Neural crest cell (in vitro differentiated cells): ENCODE measurements at places on chromosomes 13 and 19. TPM values are rescaled to one million over a fixed set of nuclear protein-coding genes. Genes with fewer than 3 reads are reported as not detected.
A peak's percentile ranks its signal among the peaks of the same experiment; 100 is the strongest.

GRCh38 chr19:50312967-50313811 lies 16.0 kb downstream of the KCNC3 start:
- peak overlapping the region; percentile 65 for H3K4me3 ChIP-seq
- H3K27me3 ChIP-seq: peaks cover 88% of the 10 kb centered on the region
- H3K27ac ChIP-seq: no peak overlapping the region

DNA sequence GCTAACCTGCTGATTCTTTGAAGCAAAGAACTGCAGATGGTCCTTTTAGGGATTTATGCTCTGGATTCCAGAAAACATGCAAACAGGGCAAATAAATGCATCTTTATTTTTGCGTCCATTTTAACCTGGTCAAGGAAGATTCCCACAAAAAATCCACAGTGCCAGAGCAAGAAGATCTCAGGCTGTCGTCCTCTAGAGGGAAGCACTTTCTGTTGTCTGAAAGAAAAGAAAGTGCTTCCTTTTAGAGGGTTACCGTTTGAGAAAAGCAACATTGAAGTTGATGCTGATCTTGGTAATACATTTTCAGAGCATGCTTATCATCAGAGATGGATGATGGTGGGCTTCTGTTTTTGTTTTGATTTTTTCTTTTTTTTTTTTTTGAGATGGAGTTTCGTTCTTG lies 75.5 kb downstream of the DPRX start:
- no peak for DNase-seq
- H3K36me3 ChIP-seq: no peaks in the 10 kb centered on the region
- H3K27ac ChIP-seq: no peak overlapping the region
- peaks cover 2% of the 10 kb centered on the region for H3K27me3 ChIP-seq

DNA sequence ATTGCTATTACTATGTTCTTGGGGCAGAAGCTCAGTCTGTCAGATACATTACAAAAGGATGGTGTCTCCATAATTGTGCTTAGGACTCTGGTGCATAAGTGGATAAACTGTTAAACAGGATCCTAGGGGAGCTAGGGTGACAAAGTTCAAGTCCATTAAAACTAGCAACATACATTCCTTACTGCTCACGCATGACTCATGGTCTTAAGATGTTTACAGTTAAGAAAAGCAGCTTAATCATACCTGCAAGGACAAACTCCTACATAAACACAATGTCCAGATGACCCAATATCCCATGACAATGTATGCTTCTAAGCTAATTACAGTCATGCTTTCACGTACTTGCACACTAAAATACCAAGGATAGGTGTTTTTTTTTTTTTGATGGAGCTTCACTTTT lies 3.5 kb upstream of the ZNF701 start:
- peak overlapping the region; percentile 27 for H3K4me3 ChIP-seq
- H3K36me3 ChIP-seq: peaks cover 27% of the 10 kb centered on the region
- H3K27me3 ChIP-seq: no peaks in the 10 kb centered on the region

DNA sequence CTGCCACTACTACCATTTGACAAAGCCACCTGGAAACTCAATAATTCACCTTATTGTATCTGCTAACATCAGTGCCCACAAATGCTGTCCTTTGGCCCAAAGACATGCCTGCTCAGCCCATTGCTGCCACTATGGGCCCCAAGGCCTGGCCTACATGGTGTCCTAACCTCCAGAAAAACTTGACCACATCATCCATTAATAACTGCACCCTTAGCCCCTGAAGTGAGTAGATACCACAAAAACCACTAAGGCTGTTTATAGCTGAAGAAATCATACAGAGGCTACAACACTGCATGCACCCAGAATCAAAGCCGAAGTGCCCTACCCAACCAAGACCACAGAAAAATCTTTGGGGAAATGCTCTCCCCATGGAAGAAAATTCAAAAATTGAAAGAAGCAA lies 932.8 kb upstream of the SLITRK6 start:
- no peak overlapping the region for H3K4me3 ChIP-seq
- DNase-seq: no peak
- peaks cover 14% of the 10 kb centered on the region for H3K36me3 ChIP-seq
- H3K4me1 ChIP-seq: no peaks in the 10 kb centered on the region
- H3K27ac ChIP-seq: no peak overlapping the region
- H3K27me3 ChIP-seq: no peaks in the 10 kb centered on the region

GRCh38 chr19:5042556-5042955 lies 73.6 kb downstream of the KDM4B start:
- H3K4me1 ChIP-seq: peaks cover 11% of the 10 kb centered on the region
- no peak overlapping the region for H3K27ac ChIP-seq
- no peak for DNase-seq
- peaks cover 14% of the 10 kb centered on the region for H3K36me3 ChIP-seq

DNA sequence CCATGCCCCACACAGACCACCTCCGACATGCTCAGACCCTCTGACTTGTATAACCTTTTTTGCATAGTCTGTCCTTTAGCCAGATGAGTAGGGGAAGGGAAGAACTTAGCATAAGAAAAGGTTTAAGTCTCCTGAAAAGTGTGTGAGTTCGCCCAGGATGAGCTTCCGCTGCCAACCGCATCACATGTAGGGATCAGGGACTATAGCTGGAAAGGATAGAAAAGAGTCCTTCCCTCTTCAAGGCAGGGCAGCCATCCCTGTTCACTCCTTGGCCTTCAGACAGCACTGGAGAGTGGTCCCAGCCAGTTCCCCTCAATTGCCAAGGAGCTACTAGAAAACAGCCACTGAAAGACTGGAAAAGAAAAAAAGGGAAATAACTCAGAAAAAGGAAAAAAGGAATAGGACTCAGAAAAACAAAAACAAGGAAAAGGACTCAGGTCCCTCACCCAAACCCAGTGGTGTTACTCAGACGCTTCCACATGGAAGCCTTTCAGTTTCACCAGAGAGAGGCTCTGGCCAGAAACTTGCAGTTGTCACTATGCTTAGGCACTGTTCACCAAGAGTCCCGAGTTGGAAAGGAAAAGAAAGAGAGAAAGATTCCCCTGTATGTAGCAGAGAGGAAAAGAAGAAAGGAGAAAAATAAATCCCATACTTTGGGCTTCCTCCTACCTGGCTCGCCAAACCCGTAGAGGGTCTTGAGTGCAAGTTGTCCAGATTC lies 5.6 kb upstream of the TM9SF2 start:
- peaks cover 43% of the 10 kb centered on the region for H3K27me3 ChIP-seq
- no peak overlapping the region for H3K27ac ChIP-seq
- H3K4me1 ChIP-seq: peaks cover 19% of the 10 kb centered on the region
- no peak for DNase-seq
- peaks cover 2% of the 10 kb centered on the region for H3K36me3 ChIP-seq

DNA sequence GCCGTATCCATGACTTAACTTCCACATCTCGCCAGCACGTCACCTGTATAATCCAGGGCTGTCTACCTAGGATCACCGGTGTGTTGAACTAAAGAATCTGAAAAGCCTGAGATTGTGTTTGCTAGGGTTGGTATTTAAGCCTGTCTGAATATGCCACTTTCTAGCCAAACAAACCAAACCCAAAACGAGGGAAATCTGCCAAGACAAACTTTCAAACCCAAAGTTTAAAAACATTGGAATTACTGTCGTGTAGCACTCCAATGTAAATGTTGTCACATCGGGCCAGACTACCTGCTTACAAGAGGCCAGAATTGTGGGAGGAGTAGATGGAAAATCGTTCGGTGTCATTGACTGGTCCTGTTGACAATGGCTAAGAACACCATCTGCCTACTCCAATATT lies 747.8 kb downstream of the EFNB2 start:
- H3K36me3 ChIP-seq: peaks cover 7% of the 10 kb centered on the region
- no peaks in the 10 kb centered on the region for H3K27me3 ChIP-seq
- H3K27ac ChIP-seq: no peak overlapping the region

GRCh38 chr19:12749938-12750521 lies 1.6 kb upstream of the BEST2 start:
- H3K4me3 ChIP-seq: no peak overlapping the region
- H3K4me1 ChIP-seq: no peaks in the 10 kb centered on the region
- no peak for DNase-seq
- no peak overlapping the region for H3K27ac ChIP-seq

DNA sequence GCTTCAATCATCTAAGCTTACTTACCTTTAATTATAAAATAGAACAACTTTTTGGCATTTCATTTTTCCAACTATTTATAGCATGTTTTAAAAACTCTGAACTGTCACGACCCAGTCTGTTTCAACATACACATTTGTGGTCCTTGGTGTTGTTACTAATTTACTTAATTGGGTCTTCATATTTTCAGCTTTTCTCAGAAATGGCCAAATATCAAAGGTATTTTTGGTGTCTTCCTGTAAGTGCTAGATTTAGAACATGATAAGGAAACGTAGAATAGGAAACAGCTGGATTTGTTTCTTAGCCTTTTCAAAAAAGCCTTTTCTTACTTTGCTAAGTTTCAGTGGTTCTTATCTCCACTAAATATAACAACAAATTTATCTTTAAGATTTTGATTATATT lies 11.4 kb downstream of the LPAR6 start:
- H3K4me3 ChIP-seq: no peak overlapping the region
- H3K36me3 ChIP-seq: peaks cover 12% of the 10 kb centered on the region
- H3K27ac ChIP-seq: no peak overlapping the region
- DNase-seq: no peak
- H3K27me3 ChIP-seq: no peaks in the 10 kb centered on the region

- H3K27ac ChIP-seq: no peak overlapping the region
- no peak overlapping the region for H3K4me3 ChIP-seq
Observed at GRCh38 chr13:96848286-96848685, 146.0 kb downstream of the OXGR1 start.

- DNase-seq: no peak
- peaks cover 10% of the 10 kb centered on the region for H3K4me1 ChIP-seq
- H3K27me3 ChIP-seq: no peaks in the 10 kb centered on the region
- no peak overlapping the region for H3K27ac ChIP-seq
- H3K36me3 ChIP-seq: peaks cover 24% of the 10 kb centered on the region
Observed at GRCh38 chr13:99363391-99363790, 56.2 kb upstream of the GPR183 start.

- H3K27me3 ChIP-seq: no peaks in the 10 kb centered on the region
- H3K36me3 ChIP-seq: no peaks in the 10 kb centered on the region
- no peaks in the 10 kb centered on the region for H3K4me1 ChIP-seq
- H3K4me3 ChIP-seq: no peak overlapping the region
- no peak overlapping the region for H3K27ac ChIP-seq
Observed at GRCh38 chr19:11299946-11300810, 4.2 kb downstream of the TSPAN16 start.

GRCh38 chr19:29687244-29687896 lies 22.1 kb downstream of the PLEKHF1 start:
- peaks cover 3% of the 10 kb centered on the region for H3K36me3 ChIP-seq
- no peak for DNase-seq
- H3K4me1 ChIP-seq: peaks cover 35% of the 10 kb centered on the region
- no peak overlapping the region for H3K4me3 ChIP-seq

DNA sequence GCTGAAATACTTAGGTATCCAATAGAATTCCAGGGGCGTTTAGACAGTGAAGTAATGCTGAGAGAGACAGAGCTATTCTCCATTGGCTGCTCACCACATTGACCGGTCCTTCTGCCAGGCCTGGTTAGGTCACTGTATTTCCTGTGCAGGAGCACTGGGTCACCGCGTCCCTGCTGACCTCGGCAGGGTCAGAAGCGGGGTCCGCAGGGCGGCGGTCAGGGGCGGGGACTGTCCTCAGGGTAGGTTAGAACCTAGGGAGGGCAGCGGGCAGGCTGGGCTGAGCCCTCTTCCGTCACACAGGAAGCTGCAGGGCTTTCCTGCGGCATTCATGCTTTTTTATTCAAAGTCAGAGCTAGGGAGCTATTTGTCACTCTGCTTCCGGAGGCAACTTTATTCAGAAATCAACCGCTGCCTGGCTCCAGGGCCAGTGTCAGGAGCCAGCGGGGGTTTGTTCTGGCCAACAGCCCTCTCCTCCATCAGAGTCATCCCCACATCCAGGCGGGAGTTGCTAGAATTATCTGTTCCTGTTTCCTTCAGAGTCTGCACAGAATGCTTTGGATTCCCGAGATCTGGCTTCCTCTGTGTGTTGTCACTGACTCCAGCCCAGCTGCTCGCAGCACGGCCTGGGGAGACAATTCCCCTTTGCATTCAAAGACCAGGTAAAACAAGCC lies 81.2 kb upstream of the WASF3 start:
- H3K4me1 ChIP-seq: peaks cover 32% of the 10 kb centered on the region
- H3K36me3 ChIP-seq: no peaks in the 10 kb centered on the region
- DNase-seq: peak; percentile 36

- no peak for DNase-seq
- no peak overlapping the region for H3K4me3 ChIP-seq
Observed at GRCh38 chr13:43758834-43759233, 27.9 kb downstream of the ENOX1 start.

GRCh38 chr13:44464471-44464870 lies 90.8 kb downstream of the SERP2 start:
- H3K27me3 ChIP-seq: no peaks in the 10 kb centered on the region
- H3K36me3 ChIP-seq: peaks cover 3% of the 10 kb centered on the region
- H3K27ac ChIP-seq: no peak overlapping the region
- H3K4me3 ChIP-seq: no peak overlapping the region
- DNase-seq: no peak
- H3K4me1 ChIP-seq: no peaks in the 10 kb centered on the region

- H3K27ac ChIP-seq: no peak overlapping the region
- no peak overlapping the region for H3K4me3 ChIP-seq
- no peak for DNase-seq
- no peaks in the 10 kb centered on the region for H3K27me3 ChIP-seq
- H3K36me3 ChIP-seq: peaks cover 3% of the 10 kb centered on the region
Observed at GRCh38 chr13:49271264-49271663, 23.5 kb downstream of the CDADC1 start.

DNA sequence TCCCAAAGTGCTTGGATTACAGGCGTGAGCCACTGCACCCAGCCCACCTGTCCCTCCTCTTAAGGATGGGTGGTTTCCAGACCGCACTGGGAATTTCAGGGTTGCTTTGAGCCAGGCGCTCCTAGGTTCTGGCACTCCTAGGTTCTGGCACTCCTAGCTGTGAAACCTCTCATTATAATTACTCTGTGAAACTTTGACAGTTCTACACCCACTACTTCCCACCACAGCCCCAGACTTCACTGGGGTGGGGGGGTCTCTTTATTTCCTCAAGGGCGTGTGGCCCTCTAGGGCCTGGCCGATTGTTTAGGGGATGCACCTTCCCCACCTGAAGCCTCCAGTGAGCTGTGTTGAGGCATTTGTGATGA lies 2.3 kb upstream of the ADAMTS10 start:
- peaks cover 23% of the 10 kb centered on the region for H3K4me1 ChIP-seq
- H3K36me3 ChIP-seq: no peaks in the 10 kb centered on the region
- no peak for DNase-seq
- H3K27ac ChIP-seq: no peak overlapping the region

ZNF296 gene
- total RNA-seq: 0.73 and 1.2 TPM in 2 replicates

PDX1 gene
- total RNA-seq: not detected in 2 replicates

APOC4 gene
- total RNA-seq: not detected in 2 replicates

ZNF573 gene
- 16.1 and 16.7 TPM in 2 replicates for total RNA-seq

AXL gene
- 6.4 and 6.8 TPM in 2 replicates for total RNA-seq

B3GNT8 gene
- total RNA-seq: 0.86 TPM in 2 replicates

LGALS7B gene
- not detected in 2 replicates for total RNA-seq

CTXN1 gene
- total RNA-seq: 129 and 130 TPM in 2 replicates
